ENCODE measurements at places on chromosomes 2 and 18.

DNA sequence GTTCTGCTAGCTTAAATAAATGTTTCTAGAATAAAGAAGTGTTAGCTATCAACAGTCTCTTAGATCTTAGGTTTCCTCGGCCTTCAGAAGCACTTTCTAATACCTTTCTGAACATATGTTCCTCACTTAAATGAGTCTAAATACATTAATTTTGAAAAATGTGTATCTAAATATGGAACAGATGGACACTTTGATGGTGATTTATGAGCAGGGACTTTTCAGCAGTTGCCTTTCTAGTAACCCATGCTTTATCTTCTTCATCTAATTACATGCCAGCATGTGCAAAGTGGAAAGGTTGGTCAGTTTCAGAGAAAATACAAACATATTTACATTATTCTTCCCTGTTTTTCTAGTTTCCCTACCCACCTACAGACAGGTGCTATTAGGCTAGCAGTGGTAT lies 797.0 kb upstream of the CHAC2 start:
- H3K27ac ChIP-seq = no peak overlapping the region
- DNase-seq = no peak
- no peaks in the 10 kb centered on the region for H3K36me3 ChIP-seq
- no peaks in the 10 kb centered on the region for H3K4me1 ChIP-seq

DNA sequence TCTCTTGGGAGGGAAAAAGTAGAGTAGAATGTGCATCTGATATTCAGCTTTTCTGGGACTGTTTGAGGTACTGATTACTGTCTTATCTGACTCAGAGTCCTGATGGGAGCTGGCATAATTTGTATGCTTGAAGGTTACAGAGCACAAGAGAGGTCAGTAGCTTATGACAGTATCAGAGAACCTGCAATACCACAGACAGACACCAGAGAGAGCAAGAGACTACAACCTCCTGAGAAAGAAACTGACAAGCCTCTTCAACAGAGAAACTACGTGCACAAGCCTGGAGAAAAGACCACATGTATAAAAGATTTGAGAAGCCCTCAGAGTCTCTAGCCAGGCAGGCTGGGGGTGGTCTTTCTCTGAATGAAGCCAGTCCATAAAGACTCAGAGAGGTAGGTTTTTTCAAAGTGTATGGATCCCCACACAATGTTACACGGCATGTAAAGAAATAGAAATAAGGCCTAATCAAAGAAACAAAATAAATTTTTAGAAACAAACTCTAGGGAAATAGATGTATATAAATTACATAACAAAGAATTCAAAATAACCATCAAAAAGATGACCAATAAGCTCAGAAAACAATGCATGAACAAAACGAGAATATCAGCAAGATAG lies 568.3 kb downstream of the LRRTM4 start:
- no peaks in the 10 kb centered on the region for H3K4me1 ChIP-seq
- H3K27me3 ChIP-seq = no peaks in the 10 kb centered on the region
- no peaks in the 10 kb centered on the region for H3K36me3 ChIP-seq
- no peak overlapping the region for H3K4me3 ChIP-seq
- DNase-seq = peak; percentile 5

GRCh38 chr2:120624738-120625446 lies 110.8 kb upstream of the GLI2 start:
- no peaks in the 10 kb centered on the region for H3K36me3 ChIP-seq
- no peak for DNase-seq
- peaks cover 3% of the 10 kb centered on the region for H3K27me3 ChIP-seq
- H3K27ac ChIP-seq = no peak overlapping the region

DNA sequence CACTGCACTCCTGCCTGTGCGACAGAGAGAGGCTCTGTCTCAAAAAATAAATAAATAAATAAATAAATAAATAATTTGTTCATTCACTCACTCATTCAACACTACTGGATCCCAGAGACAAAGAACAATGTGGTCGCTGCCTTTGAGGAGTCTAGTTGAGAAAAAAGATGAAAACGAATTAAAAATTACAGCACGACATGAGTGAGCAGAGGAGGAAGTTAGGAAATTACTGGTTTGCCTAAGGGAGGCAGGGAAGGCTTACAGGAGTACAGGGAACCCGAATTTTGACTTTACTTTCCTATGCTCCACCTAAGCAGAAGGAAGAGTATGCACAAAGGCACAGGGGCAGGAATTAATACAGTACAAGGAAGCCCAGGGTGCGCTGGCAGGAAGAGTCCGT lies 4.2 kb upstream of the KCMF1 start:
- peak overlapping the region; percentile 87 for H3K27ac ChIP-seq
- H3K36me3 ChIP-seq = peaks cover 60% of the 10 kb centered on the region
- peaks cover 37% of the 10 kb centered on the region for H3K4me1 ChIP-seq
- H3K4me3 ChIP-seq = no peak overlapping the region
- no peaks in the 10 kb centered on the region for H3K27me3 ChIP-seq
- DNase-seq = no peak

- H3K36me3 ChIP-seq = no peaks in the 10 kb centered on the region
- no peaks in the 10 kb centered on the region for H3K27me3 ChIP-seq
- H3K4me3 ChIP-seq = no peak overlapping the region
- H3K27ac ChIP-seq = no peak overlapping the region
- no peaks in the 10 kb centered on the region for H3K4me1 ChIP-seq
- DNase-seq = no peak
Observed at GRCh38 chr2:165582409-165582808, 112.9 kb downstream of the CSRNP3 start.

DNA sequence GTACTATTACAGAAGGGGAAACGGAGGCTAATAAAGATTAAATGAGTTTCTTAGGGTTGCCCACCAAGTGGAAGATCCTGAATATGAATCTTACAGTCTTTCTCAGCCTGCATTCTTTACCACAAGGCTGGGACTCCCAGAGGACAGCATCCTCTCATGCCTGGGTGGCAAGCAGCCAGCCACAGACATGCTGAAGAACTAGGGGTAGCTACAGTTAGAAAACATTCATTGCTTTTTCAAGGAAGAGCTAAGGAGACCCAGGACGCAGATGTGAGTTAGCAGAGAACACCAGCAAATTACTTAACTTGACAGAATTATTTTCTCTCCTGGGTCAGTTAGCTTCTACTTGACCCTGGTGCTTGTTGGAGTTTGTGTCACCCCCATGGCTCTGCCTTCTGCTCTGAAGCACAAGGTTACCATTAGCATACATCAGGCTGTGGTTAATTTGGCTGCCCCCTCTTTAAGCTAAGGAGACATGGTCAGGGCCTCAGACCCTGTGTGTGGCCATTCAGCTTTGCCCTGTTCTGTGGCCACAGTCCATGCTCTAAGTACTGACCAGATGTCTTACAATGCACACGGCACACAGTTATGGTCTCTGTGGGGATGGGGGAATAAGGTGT lies 132.3 kb upstream of the TNP1 start:
- no peaks in the 10 kb centered on the region for H3K36me3 ChIP-seq
- H3K27ac ChIP-seq = no peak overlapping the region
- no peak for DNase-seq

- no peaks in the 10 kb centered on the region for H3K4me1 ChIP-seq
- no peak overlapping the region for H3K4me3 ChIP-seq
- H3K27me3 ChIP-seq = no peaks in the 10 kb centered on the region
- no peak overlapping the region for H3K27ac ChIP-seq
Observed at GRCh38 chr2:59528525-59528924, 1024.9 kb downstream of the BCL11A start.

- H3K4me1 ChIP-seq = peaks cover 45% of the 10 kb centered on the region
- no peak for DNase-seq
- no peaks in the 10 kb centered on the region for H3K36me3 ChIP-seq
- H3K4me3 ChIP-seq = no peak overlapping the region
Observed at GRCh38 chr2:98910349-98911125, 25.5 kb downstream of the CRACDL start.

DNA sequence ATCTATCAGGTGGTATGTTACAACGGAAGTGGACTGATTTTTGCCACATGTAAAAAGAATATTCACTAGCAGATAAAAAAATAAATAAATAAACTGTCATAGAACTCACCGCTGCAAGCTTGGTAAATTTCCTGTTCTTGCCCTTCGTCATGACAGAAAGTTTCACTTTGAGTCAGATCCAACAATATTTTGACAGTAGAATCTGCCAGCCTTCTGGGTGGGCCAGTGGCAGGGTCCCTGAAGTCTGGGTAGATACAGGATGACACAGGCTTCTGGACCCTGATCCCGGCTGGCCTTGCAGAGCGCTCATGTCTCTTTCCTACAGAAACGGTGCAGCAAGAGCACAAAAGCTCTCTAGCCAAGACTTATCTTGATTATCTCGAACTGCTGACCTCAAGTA lies 97.8 kb upstream of the PMAIP1 start:
- H3K27ac ChIP-seq = no peak overlapping the region
- H3K36me3 ChIP-seq = no peaks in the 10 kb centered on the region
- peaks cover 2% of the 10 kb centered on the region for H3K27me3 ChIP-seq
- H3K4me1 ChIP-seq = peaks cover 6% of the 10 kb centered on the region

GRCh38 chr2:138105358-138105757 lies 141.1 kb downstream of the HNMT start:
- no peak for DNase-seq
- no peak overlapping the region for H3K4me3 ChIP-seq
- H3K27ac ChIP-seq = no peak overlapping the region
- no peaks in the 10 kb centered on the region for H3K4me1 ChIP-seq
- H3K27me3 ChIP-seq = no peaks in the 10 kb centered on the region
- H3K36me3 ChIP-seq = no peaks in the 10 kb centered on the region

DNA sequence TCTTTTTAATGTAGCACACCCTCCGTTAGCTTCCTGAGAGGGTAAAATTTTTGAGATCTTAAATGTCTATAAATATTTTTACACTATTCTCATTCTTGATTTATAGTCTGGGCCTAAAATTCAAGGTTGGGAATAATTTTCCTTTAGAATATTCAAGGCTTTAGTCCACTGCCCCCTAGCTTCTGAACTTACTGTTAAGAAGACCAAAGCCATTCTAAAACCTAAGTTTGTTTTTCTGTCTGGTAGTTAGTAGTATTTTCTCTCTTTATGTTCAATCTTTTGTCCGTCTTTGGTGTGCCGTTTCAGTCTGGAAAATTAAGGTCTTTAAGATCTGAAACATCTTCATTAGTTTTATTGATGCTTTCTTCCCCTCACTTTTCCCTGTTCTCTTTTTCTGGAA lies 14.5 kb downstream of the OSBPL6 start:
- DNase-seq = no peak
- H3K27ac ChIP-seq = no peak overlapping the region
- no peak overlapping the region for H3K4me3 ChIP-seq
- H3K36me3 ChIP-seq = no peaks in the 10 kb centered on the region
- no peaks in the 10 kb centered on the region for H3K4me1 ChIP-seq

DNA sequence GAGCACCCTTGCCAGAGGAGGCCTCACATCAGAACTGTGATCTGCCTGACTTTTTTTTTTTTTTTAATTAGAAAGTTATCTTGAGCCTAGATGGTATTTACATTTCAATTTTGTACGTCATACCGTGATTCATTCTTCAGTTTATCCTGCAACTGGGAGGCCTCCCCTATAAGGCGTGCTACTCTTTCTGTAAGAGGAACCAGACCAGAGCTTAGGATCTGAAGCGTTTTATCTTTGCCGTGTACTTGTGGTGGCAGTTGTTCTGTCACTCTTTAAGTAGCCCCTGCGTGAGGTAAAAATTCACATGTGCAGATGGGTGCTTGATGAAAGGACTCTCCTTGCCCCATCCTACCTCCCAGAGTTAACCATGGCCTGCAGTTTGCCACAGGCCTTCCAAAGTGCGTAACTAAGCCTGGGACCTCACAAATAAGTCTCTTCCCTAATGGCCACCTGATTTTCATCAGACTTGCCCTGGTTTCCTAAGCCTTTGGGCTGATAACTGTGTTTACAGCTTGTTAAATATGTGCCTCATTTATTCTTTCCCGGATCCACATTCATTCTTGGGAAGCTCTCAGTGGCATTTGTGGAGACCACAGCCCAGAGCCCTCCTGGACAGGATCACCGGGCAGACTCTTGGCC lies 96.0 kb downstream of the MTCL1 start:
- H3K27me3 ChIP-seq = no peaks in the 10 kb centered on the region
- no peak overlapping the region for H3K27ac ChIP-seq
- H3K4me1 ChIP-seq = no peaks in the 10 kb centered on the region
- no peaks in the 10 kb centered on the region for H3K36me3 ChIP-seq
- H3K4me3 ChIP-seq = no peak overlapping the region
- no peak for DNase-seq

GRCh38 chr2:120346026-120346666 lies at the start of gene INHBB:
Gene INHBB, plus strand, starts transcription at chr2:120346136. Its CDS starts 53 bp downstream, at chr2:120346189.
- no peak for DNase-seq
- H3K27ac ChIP-seq = no peak within 1 kb of the TSS
- peak within 1 kb of the TSS; percentile 50 for H3K4me3 ChIP-seq
- H3K27me3 ChIP-seq = peaks cover 59% of the 10 kb centered on the region
- H3K36me3 ChIP-seq = no peaks in the 10 kb centered on the region

DNA sequence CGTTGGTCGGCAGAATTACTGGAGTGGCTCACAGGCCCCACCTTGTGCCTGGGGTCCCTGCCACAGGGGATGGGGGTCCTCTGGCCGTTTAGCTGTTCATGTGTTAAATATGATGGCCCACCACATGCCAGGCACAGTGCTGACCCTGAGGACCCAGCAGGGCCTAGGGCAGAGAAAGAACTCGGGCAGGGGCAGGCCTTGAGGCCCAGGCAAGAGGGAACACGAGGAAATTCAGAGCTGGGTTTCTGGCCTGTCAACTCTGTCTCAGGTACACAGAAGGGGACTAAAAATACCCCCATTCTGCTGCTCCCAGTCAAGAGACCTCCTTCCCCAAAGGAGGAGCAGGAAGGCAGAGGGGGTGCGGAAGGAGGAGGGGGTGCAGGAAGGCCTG lies 66.2 kb downstream of the DNMT3A start:
- H3K36me3 ChIP-seq = peaks cover 60% of the 10 kb centered on the region
- DNase-seq = peak; percentile 32
- H3K27ac ChIP-seq = peak overlapping the region; percentile 96
- peaks cover 64% of the 10 kb centered on the region for H3K4me1 ChIP-seq

DNA sequence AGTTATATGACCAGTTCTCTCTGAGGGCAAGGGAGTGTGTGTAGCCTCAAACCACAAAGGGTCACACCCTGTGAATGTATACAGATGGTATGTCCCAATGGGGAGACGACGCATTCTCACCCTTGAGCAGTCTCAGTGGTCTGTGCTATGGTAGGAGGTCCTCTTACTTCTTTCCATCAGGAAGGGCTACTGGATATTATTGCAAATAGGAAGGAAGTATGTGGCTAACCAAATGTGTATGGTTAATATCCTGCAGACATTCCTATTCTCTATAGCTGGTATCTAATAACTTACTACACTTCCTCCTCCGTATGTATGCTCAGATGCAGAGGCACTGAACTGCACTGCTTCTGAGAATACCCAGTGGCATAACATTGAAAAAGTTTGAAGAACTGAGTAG lies 306.7 kb upstream of the CCDC68 start:
- H3K4me3 ChIP-seq = no peak overlapping the region
- no peak overlapping the region for H3K27ac ChIP-seq
- no peaks in the 10 kb centered on the region for H3K36me3 ChIP-seq
- DNase-seq = no peak
- H3K4me1 ChIP-seq = no peaks in the 10 kb centered on the region
- H3K27me3 ChIP-seq = no peaks in the 10 kb centered on the region
